Hindlimb muscle (tissue), 1 donor: ENCODE measurements at places on chromosomes 1 and 21. TPM values are rescaled to one million over a fixed set of nuclear protein-coding genes. Genes with fewer than 3 reads are reported as not detected.

DNA sequence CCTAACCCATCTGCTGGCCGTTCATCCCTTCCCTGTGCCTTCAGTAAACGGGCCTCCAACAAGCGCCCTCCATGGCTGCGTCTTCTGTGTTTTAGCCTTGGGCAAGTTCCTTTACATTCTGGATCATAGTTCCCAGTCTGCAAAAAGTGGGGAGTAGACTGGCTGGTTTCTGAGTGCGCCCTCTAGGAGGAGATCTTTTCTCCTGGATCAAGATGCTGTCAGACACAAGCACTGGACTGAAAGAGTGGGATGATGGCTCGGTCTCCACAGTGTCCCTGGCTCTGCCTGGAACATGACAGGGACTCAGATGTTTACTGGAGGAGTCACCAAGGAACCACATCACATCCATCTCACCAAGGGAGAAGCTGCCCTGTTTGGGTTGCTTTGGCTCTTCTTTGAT is 88.8 kb downstream of the PRDM2 start:
- no peak for DNase-seq

DNA sequence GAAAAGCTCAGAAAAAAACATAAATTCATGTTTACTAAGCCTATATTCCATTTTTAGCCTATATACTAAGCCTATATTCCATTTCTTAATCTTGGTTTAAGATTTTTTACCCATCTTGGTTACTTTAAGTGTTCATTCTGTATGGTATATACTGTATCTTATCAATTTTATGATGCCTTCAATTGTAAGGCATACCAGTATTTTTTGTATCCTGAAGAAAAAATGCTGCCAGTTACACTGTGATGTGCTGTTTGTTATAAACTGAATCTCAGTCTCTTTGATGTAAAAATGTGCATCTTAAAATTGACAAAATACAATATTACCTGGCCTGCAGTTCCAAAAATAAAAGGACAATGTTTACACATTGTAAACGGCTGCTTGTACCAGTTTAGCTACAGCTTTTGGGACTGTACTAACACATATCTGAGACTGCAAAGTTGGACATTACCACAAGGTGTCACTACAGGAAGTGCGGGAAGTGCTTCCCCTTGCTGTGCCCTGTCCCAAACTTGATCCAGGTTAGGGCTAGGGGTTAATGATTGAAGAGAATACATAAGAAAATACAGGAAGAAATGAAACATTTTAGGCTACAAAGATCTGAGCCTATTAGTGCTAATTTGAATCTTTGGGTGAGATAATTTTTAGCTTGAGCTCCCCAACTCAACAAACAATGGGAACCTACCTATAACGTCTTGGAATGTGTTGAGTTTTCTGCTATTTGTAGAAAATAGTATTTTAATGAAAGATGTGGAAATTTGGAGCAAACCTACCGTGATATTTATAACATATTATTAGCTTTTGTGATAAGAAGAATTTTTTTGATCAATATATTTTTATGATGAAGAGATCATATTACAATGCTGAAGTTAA is 108.9 kb downstream of the LBR start:
- peak; percentile 28 for DNase-seq

DNA sequence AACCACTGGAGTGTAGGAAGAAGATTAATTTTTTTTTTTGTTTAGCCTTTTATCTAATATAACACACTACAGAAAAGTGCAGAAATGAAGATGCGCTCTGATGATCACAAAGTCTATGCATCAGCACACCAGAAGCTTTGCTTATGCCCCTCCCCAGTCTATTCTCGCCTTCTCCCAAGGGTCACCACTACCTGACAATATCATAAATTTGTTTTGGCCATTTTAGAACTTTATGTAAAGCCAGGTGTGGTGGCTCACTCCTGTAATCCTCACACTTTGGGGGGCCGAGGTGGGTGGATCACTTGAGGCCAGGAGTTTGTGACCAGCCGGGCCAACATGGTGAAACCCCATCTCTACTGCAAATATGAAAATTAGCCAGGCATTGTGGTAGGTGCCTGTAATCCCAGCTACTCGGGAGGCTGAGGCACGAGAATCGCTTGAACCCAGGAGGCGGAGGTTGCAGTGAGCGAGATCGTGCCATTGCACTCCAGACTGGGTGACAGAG is 231.3 kb downstream of the FOXD2 start:
- DNase-seq, result no peak

Gene HCRTR1
- polyA plus RNA-seq, result 0.23 TPM

DNA sequence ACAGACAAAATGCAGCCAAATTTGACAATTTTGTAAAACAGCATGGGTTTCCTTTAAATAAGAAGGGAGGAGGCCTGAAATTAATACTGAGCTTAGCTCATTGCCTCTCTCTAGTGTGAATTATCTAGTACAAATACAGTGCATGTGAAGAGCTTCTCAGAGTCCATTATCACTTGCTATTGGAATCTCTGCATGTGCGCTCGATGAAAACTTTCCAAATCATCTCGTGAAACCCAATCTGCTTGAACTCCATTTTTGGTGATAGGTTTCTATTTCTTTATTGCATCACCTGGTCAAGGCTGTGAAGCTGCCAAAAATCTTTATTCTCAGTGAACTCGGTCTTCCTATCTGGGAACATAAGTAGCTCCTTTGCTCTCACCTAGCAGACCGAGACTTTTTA is 49.5 kb upstream of the LYPLAL1 start:
- DNase-seq, result no peak

GRCh38 chr1:54287176-54287650 is 87.2 kb downstream of the MRPL37 start:
- DNase-seq, result peak; percentile 60

DNA sequence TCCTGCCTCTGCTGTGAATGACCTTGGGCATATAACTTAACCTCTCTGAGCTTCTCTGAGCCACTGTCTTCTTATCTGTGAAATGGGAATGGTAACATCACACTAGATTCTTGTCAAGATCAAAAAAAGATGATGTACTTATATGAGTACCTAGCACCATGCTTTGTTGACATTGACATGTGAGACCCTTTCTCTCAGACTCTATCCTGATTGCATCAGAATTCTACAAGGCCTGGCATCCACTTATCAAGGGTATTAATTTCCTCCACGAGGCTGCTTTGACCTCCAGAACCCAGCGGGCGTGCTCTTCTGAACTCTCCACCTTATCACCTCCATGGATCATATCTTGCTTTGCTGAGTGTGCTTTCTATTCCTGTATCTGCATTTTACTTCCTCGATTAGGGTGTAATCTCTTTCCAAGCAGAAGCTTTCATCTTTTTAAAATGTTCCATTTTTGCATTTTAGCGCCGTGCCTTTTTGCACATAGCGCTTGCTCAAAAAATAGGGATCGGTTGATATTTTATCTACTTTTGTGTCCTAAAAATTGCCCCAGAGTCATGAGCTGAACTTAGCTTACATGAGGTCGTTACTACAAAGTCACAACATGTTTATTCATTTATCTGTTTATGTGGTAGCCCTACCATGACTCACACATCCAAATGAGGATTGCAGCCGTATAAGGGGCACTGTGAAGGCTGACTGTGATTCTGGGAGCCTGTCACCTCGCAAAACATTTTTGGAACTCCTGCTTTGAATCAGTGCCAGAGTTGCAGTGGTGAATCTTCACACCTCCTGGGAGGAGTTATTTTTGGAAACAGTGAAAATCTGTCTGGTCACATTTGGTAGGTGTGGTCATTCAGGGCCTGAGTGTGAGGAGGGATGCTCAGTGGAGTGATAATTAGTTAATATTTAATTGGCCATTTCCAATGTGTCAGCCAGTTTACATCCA is 63.2 kb downstream of the IER5 start:
- DNase-seq, result no peak

GRCh38 chr1:34441259-34442069 is 264.8 kb downstream of the C1orf94 start:
- DNase-seq, result no peak

GRCh38 chr21:42384989-42385388 is 10.9 kb downstream of the TMPRSS3 start:
- DNase-seq, result no peak

Gene CLDN19
- 0.31 TPM for polyA plus RNA-seq

GRCh38 chr1:30984165-30984889 is 75.8 kb upstream of the SDC3 start:
- no peak for DNase-seq

GRCh38 chr1:183106746-183107145 is 79.3 kb upstream of the LAMC2 start:
- no peak for DNase-seq

DNA sequence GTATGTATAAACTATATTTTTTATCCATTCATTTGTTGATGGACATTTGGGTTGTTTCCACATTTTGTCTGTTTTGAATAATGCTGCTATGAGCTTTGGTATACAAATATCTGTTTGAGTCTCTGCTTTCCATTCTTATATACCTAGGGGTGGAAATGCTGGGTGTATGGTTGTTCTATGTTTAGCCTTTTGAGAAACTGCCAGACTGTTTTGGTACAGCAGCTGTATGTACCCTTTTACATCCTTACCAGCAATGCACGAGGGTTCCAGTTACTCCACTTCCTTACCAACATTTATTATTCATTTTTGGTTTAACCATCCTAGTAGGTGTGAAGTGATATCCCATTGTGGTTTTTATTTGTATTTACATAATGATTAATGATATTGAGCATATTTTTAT is 13.9 kb downstream of the RASAL2 start:
- no peak for DNase-seq

- DNase-seq, result no peak
Measured at GRCh38 chr1:209777587-209777986, 6.8 kb downstream of the C1orf74 start.

GRCh38 chr1:3561702-3562101 is 49.6 kb downstream of the MEGF6 start:
- DNase-seq, result no peak

DNA sequence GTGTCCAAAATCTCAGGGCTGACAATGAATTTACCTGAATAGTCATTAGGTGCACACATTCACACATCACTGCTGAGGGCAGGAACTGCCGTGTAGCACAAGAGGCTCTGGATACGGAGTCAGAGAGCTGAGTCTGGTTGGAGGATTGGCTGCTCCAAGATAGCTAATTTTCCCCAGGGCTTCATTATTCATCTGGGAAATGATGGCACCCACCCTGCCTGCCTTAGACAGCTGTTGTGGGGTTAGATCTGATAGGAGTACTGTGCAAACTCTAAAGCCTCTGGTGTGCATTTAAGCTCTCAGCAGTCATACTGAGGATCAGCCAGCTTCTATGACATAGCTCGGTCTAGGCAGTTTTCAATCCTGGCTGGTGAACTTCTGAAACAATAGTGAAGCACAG is 67.0 kb downstream of the LMX1A start:
- DNase-seq, result no peak

Gene CCDC17
- polyA plus RNA-seq, result 1.8 TPM

GRCh38 chr1:168615965-168616364 is 39.6 kb downstream of the XCL1 start:
- DNase-seq, result no peak

GRCh38 chr1:187956975-187957374 is 1128.2 kb downstream of the PLA2G4A start:
- no peak for DNase-seq

GRCh38 chr1:27634177-27634984 is 604 bp downstream of the FGR start:
- peak; percentile 66 for DNase-seq

- peak; percentile 26 for DNase-seq
Measured at GRCh38 chr1:155307247-155307740, 1.4 kb upstream of the FDPS start.

DNA sequence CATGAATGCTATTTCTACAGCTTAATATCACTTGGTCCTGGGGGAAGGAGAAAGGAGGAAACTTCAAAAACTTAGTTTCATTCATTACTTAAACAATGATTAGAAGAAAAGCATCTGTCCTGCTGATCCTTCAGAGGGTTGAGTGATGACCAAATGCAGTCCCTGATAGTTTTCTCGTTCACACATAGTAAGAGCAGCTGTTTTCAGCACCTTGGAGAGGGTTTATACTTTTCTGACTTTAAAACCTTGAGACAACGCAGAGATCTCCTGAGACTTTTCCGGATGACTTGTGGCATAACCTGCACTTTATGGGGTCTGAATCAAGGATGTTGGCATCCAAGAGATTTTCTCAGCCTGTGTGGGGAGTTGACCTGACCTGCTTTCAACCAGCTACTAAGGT is 94.0 kb upstream of the KCND3 start:
- DNase-seq, result peak; percentile 3

DNA sequence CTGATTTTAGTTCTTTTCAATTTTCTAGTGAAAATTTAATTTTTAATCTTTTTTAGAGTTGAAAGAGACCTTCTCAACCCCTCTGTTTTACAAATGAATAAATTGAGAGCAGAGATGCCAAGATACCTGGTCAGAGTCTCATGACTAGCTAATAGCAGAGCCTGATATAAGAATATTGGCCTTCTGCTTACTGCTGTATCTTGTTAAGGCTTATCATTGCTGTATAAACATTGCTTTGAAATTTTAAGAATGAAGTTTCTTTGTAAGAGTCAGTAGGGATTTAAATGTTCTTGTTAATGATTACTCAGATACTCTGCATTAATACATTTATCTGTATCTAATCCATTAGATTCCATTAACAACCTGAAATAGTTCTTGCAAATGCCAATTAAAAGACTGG is 9.8 kb downstream of the XPR1 start:
- DNase-seq, result no peak

Gene FYB2
- polyA plus RNA-seq, result 0.59 TPM

- DNase-seq, result no peak
Measured at GRCh38 chr1:39689635-39690034, 1.6 kb downstream of the HPCAL4 start.

GRCh38 chr1:3423245-3423829 is 31.1 kb upstream of the ARHGEF16 start:
- DNase-seq, result no peak

- DNase-seq, result no peak
Measured at GRCh38 chr1:233998456-233998855, 94.0 kb downstream of the SLC35F3 start.

Gene HTR6
- not detected for polyA plus RNA-seq

DNA sequence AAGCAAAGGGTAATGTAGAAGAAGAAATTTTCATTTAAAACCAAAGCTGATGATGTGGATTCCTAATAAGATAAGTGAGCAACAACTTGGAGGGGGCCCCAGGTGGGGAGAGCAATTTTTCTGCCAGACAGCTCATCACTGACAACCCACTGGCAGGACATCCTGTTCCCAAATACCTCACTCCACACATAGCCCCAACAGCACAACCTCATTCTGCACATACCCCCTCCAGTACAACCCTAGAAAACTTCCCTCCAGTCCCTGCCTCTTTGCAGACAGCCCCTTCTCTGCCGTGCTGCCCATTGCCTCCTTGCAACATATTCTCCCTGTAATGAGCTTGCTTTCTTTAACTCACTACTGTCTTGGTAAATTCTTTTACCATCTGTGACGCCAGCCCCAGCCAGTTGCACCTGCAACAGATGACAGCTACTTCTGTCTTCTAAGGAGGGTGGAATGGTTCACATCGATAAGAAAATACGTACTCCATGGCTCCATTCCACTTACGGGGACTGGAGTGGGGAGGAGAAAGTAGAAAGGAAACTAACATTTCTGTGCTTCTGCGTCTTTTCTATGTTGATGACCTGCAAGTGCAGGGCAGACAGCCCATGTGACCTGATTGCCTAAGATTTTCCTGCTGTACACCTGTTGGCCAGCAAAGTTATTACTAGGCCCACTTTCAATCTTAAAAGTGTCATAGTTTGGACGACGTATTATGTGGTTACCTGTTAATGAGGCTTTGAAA is 14.7 kb downstream of the RHEX start:
- DNase-seq, result no peak
